ENCODE measurements at places on chromosomes 6 and 20.

GRCh38 chr20:57266291-57267157, at the start of gene BMP7:
Gene BMP7 (minus strand): TSS chr20:57266641. CDS start chr20:57266122, 519 bp downstream.
- DNase-seq = no peak

GRCh38 chr6:37173493-37174195, 3.7 kb downstream of the PIM1 start:
- DNase-seq = no peak

DNA sequence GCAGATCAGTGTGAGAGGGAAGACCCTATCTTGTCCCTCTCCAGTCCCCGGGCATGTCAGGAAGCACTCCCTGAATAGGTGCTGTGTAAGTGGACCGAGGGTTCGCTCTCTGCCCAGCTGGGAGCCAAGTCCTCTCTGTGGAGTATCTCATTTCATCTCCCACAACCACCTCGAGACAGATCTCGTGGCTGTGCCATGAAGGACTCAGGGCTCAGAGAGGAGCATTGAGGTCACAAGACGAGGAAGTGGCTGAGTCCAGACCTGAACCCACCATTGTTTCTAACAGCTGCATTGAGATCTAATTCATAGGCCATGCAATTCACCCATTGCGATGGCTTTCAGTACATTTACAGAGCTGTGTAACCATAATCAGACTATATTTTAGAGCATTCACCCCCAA, 34.7 kb upstream of the STX16 start:
- no peak for DNase-seq

DNA sequence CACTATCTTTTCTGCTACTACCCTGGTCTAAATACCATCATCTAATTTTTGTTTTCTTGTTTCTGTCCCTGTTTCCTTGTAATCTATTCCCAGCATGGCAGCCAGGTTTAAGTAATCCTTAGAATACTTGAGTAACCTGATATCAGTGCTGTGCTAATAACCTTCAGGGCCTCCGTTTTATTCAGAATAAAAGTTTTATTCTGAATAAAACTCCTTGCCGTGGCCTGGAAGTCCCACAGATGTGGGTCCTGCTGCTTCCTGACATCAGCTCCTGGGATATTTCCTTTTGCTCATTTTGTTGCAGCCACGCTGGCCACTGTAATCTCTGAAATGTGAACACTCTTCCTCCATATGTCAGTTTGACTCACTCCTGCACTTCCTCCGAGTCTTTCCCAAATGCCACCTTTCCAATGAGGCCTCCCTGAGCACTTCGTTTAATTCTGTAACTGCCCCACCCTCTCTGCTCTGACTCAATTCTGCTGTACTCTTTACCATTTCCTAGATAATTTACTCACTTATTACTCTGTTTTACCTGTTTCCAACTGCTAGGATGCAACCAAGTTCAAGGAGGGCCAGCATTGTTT, 114.0 kb upstream of the FOXA2 start:
- no peak for DNase-seq

GRCh38 chr20:47508278-47508677, 6.6 kb downstream of the NCOA3 start:
- no peak for DNase-seq

DNA sequence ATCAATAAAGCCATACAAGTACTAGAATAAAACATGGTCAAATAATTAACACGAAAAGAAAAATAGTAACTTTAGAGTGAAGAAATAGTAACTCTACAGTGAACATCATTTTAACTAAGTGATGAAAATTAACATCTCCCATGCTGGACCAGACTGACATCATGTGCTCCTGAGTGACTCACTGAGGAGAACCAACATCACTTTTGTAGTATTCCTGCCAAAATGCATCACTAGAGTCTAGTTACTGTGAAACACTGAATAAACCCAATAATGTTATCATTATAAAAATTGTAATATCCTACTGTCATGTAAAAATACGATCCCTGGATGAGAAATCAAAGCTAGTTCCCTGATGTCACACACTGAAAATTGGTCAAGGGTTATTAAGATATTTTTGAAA, 361.3 kb downstream of the CD109 start:
- no peak for DNase-seq

DNA sequence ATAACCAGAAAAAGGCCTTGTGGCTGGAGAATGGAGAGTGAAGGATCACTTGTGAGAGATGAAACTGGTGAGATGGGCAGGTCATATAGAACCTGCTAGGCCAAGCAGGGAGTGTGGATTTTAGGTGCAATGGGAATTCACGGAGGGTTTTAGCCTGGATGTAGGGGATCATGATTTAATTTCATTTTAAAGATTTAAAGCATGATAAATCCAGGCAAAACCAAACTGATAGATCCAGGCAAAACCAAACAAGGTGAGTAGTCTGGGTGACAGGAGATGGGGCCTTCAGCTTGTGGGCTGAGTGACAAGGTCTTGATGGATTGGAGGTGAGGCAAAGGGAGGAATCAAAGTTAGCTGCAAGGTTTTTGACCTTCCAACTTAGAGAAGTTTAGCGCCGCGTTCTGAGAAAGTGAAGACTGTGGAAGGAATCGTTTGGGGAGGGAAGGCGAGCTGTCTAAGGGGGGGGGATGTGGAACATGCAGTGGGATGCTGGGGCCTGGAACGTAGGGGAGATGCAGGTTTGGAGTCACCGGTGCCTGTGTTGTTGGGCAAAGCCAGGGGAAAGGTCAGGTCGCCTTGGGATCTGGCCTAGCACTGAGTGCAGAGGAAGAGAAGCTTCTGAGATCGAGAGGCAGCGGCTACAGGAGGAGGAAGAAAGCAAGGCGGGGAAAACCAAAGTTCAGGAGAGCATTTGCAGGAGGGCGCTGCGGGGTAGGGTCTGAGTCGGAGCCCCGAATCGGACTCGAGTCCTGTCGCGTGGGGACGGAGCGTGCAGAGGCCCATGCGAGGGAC, 1.3 kb upstream of the PLCG1 start:
- DNase-seq = no peak

GRCh38 chr20:63746751-63747315, 7.3 kb downstream of the SLC2A4RG start:
- no peak for DNase-seq

DNA sequence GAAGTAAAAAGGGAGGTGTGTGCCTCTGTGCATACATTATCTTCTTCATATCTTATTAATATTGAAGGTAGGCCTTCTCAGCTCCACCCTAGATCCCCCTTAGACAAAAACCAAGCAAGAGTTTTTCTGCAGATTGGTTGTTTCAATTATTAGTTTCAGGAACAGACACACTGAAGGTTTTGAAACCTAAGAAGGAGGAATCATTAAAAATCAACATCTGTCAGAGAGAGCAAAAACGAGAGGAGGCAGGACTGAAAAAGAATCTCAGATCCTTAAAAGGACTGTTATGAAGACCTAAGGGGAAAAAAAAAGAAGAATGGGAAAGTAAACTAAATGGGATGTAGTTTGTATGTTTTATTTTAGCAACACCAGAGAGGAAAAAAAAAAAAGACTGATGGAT, 560.8 kb upstream of the JAG1 start:
- no peak for DNase-seq

- DNase-seq = no peak
Observed at GRCh38 chr6:36368421-36368820, 19.0 kb downstream of the ETV7 start.

GRCh38 chr6:122276637-122277036, 122.8 kb upstream of the HSF2 start:
- DNase-seq = no peak

DNA sequence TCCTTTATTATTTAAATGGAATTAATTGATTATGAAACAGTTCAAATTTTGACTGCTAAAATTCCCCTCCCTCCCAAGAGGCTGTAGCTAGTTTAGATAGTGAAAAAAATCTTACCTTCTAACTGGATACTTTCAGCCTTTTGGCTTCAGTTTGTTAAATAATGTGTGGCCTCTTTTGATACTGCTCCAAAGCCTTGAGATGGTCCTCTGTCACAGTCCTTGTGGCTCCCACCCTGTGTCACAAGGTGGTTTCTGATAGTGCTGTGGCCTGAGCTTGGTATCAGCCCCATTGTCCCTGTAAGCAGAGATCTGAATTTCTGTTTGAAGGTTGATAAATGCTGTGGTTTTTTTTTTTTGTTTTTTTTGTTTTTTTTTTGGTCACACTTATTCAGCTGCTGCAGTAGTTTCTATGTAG, 20.8 kb downstream of the PANK2 start:
- no peak for DNase-seq

GRCh38 chr20:63617876-63618265, 9.0 kb downstream of the GMEB2 start:
- DNase-seq = no peak

GRCh38 chr20:56875052-56875659, 246.1 kb downstream of the TFAP2C start:
- DNase-seq = no peak

GRCh38 chr6:165621940-165622339, 41.1 kb downstream of the PDE10A start:
- no peak for DNase-seq

DNA sequence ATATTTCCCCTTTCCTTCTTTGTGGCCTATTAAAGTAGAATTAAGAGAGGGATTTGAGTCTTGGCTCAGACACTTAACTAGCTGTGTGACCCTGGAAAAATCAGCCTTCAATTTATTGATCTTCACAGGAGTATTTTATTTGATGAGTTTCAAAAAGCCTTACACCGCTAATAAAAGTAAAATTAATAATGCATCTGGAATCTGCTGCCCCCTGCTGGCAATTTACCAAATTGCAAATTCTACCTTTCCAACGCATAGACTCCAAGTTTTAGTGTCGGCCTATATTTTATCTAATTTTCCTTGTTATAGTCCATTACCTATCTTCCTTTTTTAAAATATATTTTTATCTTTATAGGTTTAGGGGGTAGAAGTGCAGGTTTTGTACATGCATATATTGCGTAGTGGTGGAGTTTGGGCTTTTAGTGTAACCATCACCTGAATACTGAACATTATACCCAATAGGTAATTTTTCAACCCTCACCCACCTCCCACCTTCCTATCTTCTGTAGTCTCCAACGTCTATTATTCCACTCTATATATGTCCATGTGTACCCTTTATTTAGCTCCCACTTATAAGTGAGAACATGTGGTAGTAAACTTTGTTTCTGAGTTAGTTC, 46.3 kb downstream of the GOPC start:
- peak; percentile 1 for DNase-seq

GRCh38 chr20:38044685-38045084, 11.1 kb downstream of the RPRD1B start:
- DNase-seq = no peak

GRCh38 chr6:99333068-99333467, 16.4 kb downstream of the FAXC start:
- no peak for DNase-seq

DNA sequence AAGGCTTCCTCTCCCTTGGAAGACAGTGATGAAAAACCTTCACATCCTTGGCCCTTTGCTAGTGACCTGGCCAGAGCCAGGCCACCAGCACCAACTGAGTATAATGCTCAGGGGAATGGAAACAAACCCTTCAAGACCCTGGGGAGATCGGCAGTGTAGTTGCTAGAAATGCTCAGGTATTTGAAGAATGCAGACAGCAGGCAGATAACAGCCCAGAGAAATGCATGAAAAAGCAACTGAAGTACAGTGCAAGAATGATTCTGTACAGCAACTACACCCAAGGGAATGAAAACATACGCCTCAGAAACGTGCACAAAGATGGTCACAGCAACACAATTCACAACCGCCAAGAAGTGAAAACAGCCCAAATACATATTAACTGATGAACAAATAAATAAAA, 41.1 kb downstream of the PPP1R3G start:
- no peak for DNase-seq

- DNase-seq = no peak
Observed at GRCh38 chr6:24646771-24647170, 780 bp upstream of the KIAA0319 start.

DNA sequence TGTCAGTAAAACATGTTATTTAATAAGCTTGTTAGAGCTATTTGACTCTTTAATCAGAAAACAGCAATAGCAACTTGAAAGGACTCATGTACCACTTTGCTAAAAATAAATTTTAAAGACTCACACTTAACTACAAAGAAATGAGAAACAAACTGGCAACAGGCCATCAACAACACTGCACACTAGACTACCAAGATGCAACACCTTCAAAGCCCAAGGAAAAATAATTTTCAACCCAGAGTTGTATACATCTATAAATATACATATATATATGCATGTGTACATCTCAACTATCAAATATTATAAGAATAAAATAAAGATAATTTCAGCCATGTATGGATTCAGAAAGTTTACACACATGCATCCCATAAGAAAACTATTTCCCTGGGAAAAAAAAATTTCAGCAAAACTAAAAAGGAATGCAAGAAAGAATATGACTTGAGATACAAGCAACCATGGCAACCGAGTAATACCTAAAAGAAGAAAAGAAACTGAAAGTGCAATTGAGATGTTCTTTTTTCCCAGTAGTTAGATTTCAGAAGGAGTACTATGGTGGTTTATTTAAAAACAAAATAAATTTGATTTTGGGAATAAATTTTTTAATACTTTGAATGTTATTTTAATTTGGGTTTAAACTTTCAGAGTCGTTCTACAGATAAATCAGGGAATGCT, 303.8 kb downstream of the UBE3D start:
- DNase-seq = no peak

Measured in bone marrow (tissue), 2 donors.